Cardiac septum (tissue), 1 donor: ENCODE measurements at places on chromosomes 6 and 20. TPM values are rescaled to one million over a fixed set of nuclear protein-coding genes. Genes with fewer than 3 reads are reported as not detected.

Gene SSTR4
- not detected for total RNA-seq

DNA sequence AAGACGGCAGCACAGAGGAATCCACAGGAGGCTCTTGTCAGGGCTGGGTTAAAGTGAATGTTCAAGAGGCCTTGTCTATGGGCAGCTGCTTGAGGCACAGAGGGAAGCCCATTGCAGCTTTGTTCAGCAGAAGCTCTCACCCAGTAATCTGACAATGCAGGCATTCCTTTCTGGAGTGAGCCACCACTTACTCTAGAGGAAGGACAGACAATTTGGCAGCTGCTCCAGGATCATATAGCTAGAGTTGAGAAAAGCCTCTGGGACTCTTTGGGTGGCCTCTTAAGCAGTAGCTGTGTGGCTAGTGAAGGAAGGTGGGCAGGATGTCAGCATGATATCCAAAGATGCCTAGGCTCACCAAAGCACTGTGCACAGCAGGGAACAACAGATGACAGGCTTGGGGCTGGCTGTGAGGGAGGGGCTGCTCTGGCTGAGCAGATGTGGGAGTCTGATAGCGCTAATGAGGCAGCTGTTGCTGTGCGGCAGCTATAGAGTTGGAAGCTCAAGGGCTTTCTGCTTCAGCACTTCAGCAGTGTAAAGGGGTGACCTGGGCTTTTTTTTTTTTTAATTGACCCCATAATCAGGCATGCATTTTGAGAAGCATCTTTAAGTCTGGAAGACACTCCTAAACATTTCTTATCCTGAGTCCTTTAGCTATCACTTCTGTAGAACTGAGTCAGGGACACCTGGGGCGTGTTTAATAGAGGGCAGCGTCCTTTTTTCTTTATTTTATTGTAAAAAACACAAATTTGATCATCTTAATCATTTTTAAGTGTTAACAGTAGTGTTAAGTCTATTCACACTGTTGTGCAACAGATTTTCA is 27.2 kb downstream of the CMTR1 start:
- DNase-seq: no peak

DNA sequence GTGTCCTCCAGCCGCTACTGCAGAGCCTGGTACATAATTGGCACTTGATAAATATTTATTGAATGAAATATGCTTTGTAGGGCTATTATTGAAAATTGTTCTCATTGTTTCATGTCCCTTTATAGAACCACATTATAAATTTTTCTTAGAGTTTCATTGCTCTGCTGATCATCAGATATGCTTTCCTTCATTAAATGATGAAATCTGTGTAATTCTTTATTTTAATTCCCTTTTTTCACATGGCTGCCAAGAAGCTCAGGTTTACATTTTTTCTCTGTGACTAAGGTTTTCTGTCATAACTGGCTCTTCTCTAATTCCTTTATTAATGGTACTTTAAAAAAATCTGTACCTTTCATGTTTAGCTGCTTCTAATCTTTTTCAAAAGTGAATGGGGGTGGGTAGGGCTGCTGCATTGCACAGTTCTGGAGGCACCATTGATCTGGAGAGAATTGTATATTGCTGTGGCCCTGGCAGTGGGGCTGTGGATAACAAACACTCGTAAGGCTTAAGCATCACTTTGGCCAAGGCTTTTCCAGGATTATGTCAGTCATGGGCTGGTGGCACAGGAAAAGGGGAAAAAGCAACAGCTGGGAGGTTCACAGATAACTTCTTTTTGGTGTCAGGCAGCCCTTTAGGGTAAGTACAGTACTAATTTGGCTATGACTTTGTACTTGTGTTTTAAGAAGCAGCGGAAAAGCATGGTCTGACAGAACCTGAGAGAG is 43.8 kb downstream of the ARFGEF2 start:
- no peak for DNase-seq

GRCh38 chr6:70843328-70843918 is 113.4 kb downstream of the B3GAT2 start:
- no peak for DNase-seq

- DNase-seq: no peak
These were observed 126.0 kb upstream of the ADGRF1 start for GRCh38 chr6:47168180-47168579.

- no peak for DNase-seq
These were observed 157.8 kb downstream of the TRIM27 start for GRCh38 chr6:28765978-28766351.

Gene MDFI
- 4.3 TPM for total RNA-seq

Gene ZNF343
- 8.5 TPM for total RNA-seq

Gene TFAP2C
- 0.22 TPM for total RNA-seq

Gene DEFB132
- not detected for total RNA-seq

DNA sequence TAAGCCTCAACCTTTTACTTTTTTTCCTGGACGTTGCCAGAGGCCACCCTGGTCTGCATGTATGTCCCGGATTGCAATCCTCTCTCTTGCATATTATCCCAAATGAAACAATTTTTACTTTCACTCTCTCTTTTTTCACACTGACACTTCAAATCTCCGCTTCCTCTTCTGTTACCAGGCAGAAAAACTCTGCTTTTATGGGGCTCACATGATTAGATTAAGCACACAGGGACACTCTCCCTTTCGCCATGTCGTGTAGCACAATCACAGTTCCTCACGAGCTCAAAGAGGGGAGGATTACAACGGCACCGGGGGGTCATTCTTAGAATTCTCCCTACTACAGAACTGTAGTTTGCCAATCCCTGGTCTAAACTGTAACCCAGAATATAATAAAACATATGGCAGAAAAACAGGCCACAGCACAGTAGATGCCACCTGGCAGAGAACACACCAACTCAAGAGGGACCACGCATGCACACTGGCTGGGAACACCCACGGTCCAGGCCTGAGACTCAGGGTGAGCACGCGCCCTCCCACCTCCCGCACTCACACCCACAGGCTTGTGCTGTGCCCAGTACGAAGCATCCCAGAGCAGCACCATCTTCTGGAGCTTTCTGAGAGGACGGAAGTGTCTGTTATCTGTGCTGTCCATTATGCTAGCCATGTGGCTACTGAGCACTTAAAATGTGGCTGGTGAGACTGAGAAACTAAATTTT is 288.7 kb downstream of the KIF16B start:
- no peak for DNase-seq
